ENCODE measurements at places on chromosomes 7 and 10. TPM values are rescaled to one million over a fixed set of nuclear protein-coding genes. Genes with fewer than 3 reads are reported as not detected.

- H3K36me3 ChIP-seq, result peaks cover 59% of the 10 kb centered on the region
- no peak overlapping the region for H3K27ac ChIP-seq
- no peaks in the 10 kb centered on the region for H3K27me3 ChIP-seq
- no peaks in the 10 kb centered on the region for H3K4me1 ChIP-seq
- DNase-seq, result no peak
Observed at GRCh38 chr7:149573519-149573918, 75.9 kb upstream of the ZNF746 start.

- no peaks in the 10 kb centered on the region for H3K27me3 ChIP-seq
- H3K27ac ChIP-seq, result no peak overlapping the region
- DNase-seq, result no peak
- no peak overlapping the region for H3K4me3 ChIP-seq
Observed at GRCh38 chr7:34338961-34339526, 319.0 kb upstream of the NPSR1 start.

DNA sequence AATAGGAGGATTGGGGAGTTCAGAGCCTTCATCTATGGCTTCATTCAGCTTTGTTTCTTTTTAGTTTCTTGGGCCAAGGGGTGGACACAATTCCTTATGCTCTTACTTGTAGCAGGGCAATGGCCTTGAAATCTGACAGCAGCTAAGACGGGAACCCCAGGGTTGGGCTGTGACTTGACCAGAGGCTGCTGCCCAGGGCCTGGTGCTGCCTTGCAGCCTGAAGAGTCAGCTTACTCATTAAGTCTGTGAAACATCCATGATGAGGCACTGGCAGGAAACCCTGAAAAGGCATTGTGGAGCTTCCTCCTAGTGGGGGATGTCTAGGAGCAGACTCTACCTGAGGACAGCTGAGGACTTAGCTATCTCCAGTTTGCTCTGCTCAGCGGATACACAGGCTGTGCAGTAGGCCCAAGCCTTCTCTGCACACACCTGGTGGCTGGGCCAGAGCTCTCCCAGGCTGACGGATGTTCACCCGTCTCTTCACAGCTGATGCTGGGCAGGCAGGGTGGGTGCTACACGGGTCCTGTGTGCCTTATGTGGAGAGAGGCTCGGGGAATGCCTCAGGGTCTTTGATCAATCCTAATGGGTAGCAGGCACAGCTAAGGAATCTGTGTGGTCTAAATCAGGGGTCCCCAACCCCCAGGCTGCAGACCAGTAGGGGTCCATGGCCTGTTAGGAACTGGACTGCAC lies 17.8 kb downstream of the CXCL12 start:
- DNase-seq, result no peak
- H3K4me3 ChIP-seq, result no peak overlapping the region
- H3K36me3 ChIP-seq, result no peaks in the 10 kb centered on the region
- H3K4me1 ChIP-seq, result no peaks in the 10 kb centered on the region
- no peak overlapping the region for H3K27ac ChIP-seq

GRCh38 chr10:3700531-3701076 lies 84.4 kb downstream of the KLF6 start:
- H3K4me3 ChIP-seq, result no peak overlapping the region
- no peaks in the 10 kb centered on the region for H3K36me3 ChIP-seq
- no peaks in the 10 kb centered on the region for H3K4me1 ChIP-seq

DNA sequence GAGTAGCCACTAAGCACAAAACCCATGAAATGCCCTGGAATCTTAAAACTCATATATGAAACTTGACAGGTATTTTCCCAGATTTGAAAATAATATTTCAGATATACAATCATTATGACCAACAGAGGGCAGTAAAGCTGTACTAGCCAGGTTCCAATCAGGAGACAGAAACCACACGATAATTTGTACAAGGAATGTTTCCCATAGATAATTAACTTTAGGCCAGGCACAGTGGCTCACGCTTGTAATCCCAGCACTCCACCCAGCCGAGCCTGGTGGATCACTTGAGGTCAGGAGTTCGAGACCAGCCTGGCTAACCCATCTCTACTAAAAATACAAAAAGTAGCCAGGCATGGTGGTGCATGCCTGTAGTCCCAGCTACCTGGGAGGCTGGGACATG lies 31.0 kb upstream of the NUB1 start:
- H3K27me3 ChIP-seq, result peaks cover 9% of the 10 kb centered on the region
- H3K27ac ChIP-seq, result no peak overlapping the region
- DNase-seq, result no peak
- no peaks in the 10 kb centered on the region for H3K36me3 ChIP-seq
- H3K4me3 ChIP-seq, result no peak overlapping the region

- H3K36me3 ChIP-seq, result no peaks in the 10 kb centered on the region
- H3K27me3 ChIP-seq, result peaks cover 5% of the 10 kb centered on the region
- no peak for DNase-seq
- H3K27ac ChIP-seq, result peak overlapping the region; percentile 65
- H3K4me3 ChIP-seq, result no peak overlapping the region
- peaks cover 79% of the 10 kb centered on the region for H3K4me1 ChIP-seq
Observed at GRCh38 chr10:62614389-62615157, 189.9 kb upstream of the ADO start.

GRCh38 chr7:146830686-146831085 lies 714.1 kb downstream of the CNTNAP2 start:
- H3K27ac ChIP-seq, result no peak overlapping the region
- no peak overlapping the region for H3K4me3 ChIP-seq
- no peaks in the 10 kb centered on the region for H3K27me3 ChIP-seq
- H3K4me1 ChIP-seq, result no peaks in the 10 kb centered on the region
- DNase-seq, result no peak
- H3K36me3 ChIP-seq, result no peaks in the 10 kb centered on the region

GRCh38 chr10:128629111-128630096 lies 503.2 kb upstream of the MKI67 start:
- H3K4me1 ChIP-seq, result no peaks in the 10 kb centered on the region
- no peak overlapping the region for H3K27ac ChIP-seq
- no peaks in the 10 kb centered on the region for H3K27me3 ChIP-seq
- no peak for DNase-seq
- H3K4me3 ChIP-seq, result no peak overlapping the region
- no peaks in the 10 kb centered on the region for H3K36me3 ChIP-seq

GRCh38 chr7:142299237-142299781 lies 41.5 kb upstream of the PRSS58 start:
- H3K27me3 ChIP-seq, result peaks cover 27% of the 10 kb centered on the region
- DNase-seq, result no peak
- no peak overlapping the region for H3K27ac ChIP-seq
- H3K4me1 ChIP-seq, result peaks cover 1% of the 10 kb centered on the region
- peak overlapping the region; percentile 23 for H3K4me3 ChIP-seq

- H3K27me3 ChIP-seq, result no peaks in the 10 kb centered on the region
- no peak overlapping the region for H3K27ac ChIP-seq
- no peaks in the 10 kb centered on the region for H3K4me1 ChIP-seq
- no peaks in the 10 kb centered on the region for H3K36me3 ChIP-seq
- no peak for DNase-seq
- H3K4me3 ChIP-seq, result no peak overlapping the region
Observed at GRCh38 chr10:126402721-126403695, 14.7 kb upstream of the ADAM12 start.

- no peaks in the 10 kb centered on the region for H3K27me3 ChIP-seq
- H3K4me3 ChIP-seq, result no peak overlapping the region
- peaks cover 45% of the 10 kb centered on the region for H3K36me3 ChIP-seq
- peaks cover 1% of the 10 kb centered on the region for H3K4me1 ChIP-seq
- DNase-seq, result no peak
- H3K27ac ChIP-seq, result no peak overlapping the region
Observed at GRCh38 chr10:48414778-48415177, 108.3 kb downstream of the MAPK8 start.

DNA sequence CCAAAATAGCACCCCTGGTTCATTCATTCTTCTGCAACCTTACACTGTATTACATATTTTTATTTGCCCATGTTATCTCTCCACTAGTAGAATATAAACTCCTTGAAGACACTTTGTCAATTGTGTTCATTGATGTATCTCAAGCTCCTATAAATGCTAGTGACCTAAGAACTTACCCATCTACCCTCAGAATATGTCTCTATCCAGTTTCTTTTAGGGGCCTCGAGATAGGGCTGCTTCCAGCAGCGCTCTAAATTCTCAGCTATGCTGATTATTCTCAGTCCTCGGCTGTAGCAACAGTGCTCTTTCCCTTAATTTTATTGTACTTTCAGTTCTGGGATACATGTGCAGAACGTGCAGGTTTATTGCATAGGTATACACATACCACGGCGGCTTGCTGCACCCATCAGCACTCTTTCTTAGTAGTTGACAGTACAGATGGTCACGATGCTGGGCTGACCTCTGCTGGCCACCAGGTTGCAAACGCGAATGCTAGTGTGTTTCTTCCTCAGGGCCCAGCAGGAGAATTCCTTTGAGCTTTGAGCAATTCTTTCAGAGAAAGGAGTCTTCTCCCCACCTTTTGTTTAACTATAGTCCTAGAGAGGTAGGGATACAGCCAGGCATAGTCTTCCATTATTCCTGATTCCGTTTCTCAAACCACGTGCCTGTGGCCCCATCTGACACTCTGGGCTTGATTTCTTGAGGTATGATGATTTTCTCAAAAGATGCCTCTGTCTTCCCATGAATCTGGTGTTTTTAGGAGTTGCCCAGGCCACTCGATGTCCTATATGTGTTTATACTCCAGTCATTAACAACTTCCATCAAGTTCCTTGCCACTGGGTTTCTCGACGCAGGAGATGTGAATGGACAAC lies 49.1 kb upstream of the CDC14C start:
- DNase-seq, result no peak
- H3K36me3 ChIP-seq, result no peaks in the 10 kb centered on the region
- no peaks in the 10 kb centered on the region for H3K4me1 ChIP-seq
- H3K27ac ChIP-seq, result no peak overlapping the region

GRCh38 chr10:131657318-131657984 lies 243.4 kb upstream of the PPP2R2D start:
- no peaks in the 10 kb centered on the region for H3K36me3 ChIP-seq
- no peak for DNase-seq

DNA sequence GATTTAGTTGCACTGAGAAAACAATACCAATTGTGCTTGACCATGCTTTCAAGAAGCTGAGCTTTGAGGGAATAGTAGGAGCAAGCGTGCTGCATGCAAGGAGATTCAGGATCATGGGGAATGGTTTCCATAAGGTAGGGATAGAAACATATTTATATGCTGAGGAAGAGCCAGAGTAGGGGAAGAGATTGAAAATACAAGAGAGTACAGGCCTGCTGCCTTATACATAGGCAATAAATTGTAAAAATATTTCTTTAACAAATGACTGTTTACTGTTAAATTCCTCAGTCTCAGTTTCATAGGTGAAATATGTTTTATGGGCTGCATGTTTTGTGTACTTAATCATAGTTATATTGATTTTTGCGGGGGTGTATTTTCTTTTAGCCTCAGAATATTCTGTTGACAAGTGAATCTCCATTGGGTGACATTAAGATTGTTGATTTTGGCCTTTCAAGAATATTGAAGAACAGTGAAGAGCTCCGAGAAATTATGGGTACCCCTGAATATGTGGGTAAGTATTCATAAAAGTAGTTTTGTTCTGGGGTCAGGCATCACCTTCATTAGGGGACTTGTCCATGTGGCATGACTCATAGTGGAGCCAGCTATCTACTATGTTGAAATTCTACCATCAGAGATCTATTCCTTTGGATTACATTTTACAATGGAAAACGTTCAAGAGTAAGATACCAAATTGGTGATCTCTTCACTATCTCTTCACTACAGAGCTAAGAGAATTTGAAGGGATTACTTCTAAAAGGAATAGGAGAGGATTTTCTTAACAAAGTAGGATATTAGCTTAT lies 36.5 kb downstream of the STK17A start:
- peaks cover 49% of the 10 kb centered on the region for H3K36me3 ChIP-seq
- H3K27ac ChIP-seq, result no peak overlapping the region
- no peaks in the 10 kb centered on the region for H3K27me3 ChIP-seq
- peaks cover 31% of the 10 kb centered on the region for H3K4me1 ChIP-seq
- no peak overlapping the region for H3K4me3 ChIP-seq

DNA sequence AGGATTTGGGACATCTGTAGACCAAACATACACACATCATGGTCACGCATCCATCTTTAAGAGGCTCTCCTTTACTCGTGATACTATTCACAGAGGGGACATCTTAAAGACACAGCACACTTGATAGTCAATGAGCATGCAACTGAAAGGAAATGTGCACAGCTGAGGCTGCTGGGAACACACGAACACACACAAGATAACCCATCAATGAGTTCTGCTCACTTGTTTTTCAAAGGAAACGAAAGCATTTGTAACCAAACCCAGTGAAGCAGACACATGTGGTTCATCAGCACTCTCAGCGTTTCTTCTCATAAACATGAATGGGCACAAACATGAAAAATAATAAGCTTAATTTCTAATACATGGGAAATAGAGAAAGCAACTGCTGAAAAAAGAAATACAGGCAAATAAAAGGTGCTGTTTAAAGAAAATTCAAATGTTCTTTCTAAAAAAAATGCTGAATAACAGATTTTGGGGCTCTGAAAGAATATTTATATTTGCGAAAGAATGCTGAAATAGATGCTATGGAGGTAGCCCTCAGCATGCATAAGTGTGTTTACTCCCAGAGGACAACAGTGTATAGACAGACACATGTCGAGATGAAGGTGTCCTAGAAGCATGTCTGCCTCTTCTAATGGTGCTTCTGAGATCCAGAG lies 59.7 kb upstream of the LAMB4 start:
- no peaks in the 10 kb centered on the region for H3K36me3 ChIP-seq
- no peak overlapping the region for H3K4me3 ChIP-seq
- no peaks in the 10 kb centered on the region for H3K27me3 ChIP-seq
- no peak for DNase-seq
- no peak overlapping the region for H3K27ac ChIP-seq

DNA sequence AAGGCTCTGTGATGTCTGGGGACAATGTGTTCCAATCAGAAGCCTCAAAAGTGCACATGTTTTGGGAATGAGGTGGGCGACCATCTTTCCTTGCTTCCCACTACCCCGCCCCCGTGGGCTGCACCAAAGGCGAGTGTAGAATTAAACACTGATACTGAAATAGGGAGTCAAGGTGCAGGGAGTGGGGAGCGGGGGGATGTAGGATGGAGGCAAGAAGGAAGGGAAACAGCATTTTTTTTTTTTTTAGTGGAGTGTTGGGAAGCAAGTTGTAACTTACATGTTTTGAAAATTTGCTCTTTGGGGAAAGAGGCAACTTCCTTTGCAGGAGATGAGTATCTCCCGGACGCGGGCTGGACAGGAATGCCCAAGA lies 484 bp upstream of the DLX5 start:
- H3K4me1 ChIP-seq, result peaks cover 23% of the 10 kb centered on the region
- no peak overlapping the region for H3K27ac ChIP-seq
- H3K27me3 ChIP-seq, result peaks cover 79% of the 10 kb centered on the region
- H3K36me3 ChIP-seq, result peaks cover 3% of the 10 kb centered on the region
- no peak overlapping the region for H3K4me3 ChIP-seq

The SEC31B gene
- total RNA-seq, result 57.4 TPM

The OPN4 gene
- total RNA-seq, result not detected

The DNAJB12 gene
- 34.0 TPM for total RNA-seq

The HACD1 gene
- 6.6 TPM for total RNA-seq

Measured in activated T-helper 2 cell treated with anti-CD3 and anti-CD28 coated beads, Interferon-gamma antibody, Interleukin-2, Interleukin-4, amounts not matched to agents 10 μg/mL and 5 μg/mL and 100 μg/mL, durations not matched to agents 14 hours and 24 hours and 36 hours (primary cell).